ENCODE measurements at places on chromosomes 7 and 10. TPM values are rescaled to one million over a fixed set of nuclear protein-coding genes. Genes with fewer than 3 reads are reported as not detected.

DNA sequence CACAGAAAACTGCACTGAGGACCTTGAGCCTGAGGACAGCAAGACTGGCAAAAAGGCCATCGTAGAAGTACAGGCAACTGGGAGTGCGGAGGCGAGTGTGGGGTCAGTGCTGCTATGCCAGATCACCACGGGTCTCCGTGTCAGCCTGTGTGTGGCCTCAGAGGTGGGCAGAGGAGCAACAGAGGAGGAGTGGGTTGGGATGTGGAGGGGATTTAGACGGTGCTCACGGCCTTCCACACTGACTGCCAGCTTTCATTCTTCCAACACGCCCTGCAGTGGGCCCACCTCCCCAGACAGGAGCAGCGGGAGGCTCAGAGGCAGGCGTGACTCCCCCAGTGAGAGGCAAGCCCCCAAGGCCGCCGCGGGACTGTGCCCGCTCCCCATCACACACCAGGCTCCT lies 17.0 kb upstream of the ZMIZ1 start:
- DNase-seq: no peak

DNA sequence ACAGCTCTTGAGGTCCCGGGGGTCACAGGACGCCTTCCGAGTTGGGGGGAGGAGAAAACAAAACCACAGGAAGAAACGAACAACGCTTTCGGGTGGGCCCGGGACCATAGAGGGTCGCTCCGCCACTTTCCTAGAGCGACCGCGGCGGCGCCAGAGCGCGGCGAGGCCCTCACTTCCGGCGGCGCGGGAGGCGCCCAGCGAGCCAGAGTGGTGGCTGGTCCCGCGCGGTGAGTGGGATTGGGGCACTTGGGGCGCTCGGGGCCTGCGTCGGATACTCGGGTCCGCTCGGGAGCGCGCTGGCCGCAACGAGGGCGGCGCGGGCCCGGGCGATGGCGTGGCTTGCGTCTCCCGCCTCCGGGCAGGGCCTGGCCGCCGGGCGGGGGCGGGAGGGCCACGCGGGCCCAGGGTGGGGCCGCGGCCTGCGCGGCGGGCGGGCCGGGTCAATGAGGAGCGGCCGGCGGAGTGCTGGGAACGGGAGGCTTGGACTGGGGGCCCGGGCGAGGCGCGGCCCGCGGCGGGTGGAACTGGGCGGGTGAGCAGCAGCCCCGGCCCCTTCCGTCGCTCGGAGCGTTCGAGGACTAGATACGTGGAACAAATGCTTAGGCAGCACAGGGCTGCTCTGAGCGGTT lies at the start of gene ZNF22:
TSS of gene ZNF22 (plus strand) at position 172 of the 629 bp plus-strand sequence. CDS start 2,446 bp downstream, outside the sequence.
- DNase-seq: peak; percentile 95

DNA sequence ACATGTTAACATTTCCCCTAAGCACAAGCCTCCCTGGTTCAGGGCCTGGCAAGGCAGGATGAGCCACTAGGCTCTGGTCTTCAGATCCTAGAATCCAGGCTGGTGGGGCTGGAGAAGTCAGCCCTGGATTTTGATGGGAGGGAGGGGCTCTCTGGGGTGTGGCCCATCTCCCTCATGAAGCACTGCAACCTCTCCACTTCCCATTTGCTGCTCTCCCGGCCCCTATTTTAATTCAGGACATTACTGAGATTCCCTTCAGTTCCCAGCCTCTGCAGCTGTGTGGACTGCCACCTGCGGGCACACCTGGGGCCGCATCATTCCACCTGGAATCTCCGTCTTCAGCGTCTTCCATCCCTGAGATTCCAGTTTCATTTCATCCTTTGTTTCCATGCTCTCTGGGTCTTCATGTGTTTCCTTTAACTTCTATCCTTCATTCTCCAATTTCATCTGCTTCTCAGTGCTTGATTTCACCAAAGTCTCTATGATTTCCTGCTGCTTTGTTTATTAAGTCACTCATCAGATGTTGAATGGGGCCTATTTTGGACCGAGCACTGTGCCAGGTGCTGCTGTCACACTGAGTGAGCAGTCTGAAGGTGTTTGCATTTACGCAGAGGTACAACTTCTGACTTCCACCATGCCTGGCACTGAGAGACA lies 253.6 kb downstream of the WDR37 start:
- DNase-seq: peak; percentile 2

DNA sequence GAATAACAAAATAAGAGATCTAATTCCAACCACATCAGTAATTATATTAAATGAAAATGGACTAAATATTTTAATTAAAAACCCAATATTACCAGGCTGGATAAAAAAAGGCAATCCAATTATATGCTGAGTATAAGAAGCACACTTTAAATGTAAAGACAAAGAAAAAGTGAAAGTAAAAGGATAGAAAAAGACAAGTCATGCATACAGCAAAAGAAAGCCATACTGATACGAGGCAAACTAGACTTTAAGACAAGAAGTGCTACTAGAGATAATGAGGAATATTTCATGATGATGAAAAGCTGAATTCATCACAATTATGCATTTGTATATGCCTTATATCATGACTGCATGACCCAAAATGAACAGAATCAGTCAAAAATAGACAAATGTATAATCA lies 628.6 kb downstream of the PHTF2 start:
- no peak for DNase-seq

GRCh38 chr7:122528879-122529481 lies 169.9 kb downstream of the RNF133 start:
- DNase-seq: no peak

GRCh38 chr7:2477447-2478398 lies 1.5 kb upstream of the GRIFIN start:
- DNase-seq: peak; percentile 90

DNA sequence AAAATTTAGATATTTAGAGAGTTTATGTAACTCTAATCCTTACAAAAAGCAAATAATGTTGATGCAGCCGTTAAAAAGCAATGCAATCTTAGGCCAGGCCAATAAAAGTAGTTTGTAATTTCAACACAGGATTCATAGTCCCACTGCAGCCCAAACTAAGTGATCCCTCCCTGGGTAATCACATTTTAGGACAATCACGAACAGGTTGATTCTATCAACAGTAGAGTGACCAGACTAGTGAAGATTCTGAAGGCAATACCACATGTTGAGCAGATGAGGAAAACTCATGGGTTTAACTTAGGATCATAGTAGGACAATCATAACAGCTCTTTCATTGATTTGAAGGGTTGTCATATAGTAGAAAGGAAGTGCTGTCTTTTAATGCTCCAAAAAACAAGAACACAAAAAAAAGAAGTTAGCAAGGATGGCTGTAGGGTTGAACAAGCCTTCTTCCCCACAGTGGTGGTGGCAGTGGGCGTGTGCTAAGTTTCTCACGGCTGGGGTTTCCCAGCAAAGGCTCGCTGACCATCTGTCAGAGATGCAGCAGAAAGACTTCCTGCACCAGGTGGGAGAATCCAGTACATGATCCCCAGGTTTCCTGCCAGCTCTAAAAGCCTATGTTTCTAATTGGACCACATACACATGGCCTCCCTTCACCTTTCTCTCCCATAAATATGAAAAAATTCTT lies 212.2 kb downstream of the CHRM2 start:
- no peak for DNase-seq

- DNase-seq: peak; percentile 71
These were observed 8.7 kb downstream of the TTYH3 start for GRCh38 chr7:2640482-2640830.

DNA sequence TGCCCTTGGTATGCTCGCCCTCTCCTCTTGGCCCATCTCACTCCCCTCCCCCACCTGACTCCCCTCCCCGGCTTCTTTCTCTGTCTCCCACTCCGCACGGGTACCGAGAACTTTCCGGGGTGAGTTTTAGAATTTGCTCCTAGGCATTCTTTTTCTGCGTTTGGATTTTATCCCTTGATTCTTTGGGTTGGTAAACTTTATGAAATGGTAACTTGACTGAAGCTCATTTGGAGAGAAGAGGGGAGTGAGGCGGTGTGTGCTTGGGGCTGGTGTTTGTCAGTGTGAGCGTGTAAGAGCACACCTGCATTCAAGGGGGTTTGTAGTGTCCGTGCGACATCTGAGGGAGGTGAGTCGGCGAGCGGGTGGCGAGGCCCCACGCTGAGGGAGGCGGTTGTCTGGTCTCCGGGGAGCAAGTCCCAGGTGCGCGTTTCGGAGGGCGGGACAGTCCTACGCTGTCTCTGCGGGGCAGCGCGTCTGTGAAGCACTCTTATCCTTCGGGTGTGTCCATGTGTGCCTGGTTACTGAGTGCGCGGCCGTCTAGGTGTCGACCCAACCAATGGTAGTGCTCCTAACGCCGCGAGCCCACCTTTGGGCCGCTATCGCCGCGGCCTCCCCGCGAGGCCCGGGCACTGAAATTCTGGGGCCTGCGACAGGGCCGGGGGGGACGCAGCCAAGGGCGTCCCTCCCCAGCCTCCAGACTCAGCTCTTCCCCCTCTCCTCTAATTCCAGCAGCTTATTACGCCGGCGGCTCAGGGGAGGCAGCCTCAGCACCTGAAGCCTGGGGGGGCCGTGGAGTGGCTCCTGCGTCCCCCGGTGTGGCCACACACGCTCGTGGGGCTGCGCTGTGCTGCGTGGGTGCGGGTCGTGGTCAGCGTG lies 2.6 kb upstream of the ZNF503 start:
- DNase-seq: peak; percentile 76

DNA sequence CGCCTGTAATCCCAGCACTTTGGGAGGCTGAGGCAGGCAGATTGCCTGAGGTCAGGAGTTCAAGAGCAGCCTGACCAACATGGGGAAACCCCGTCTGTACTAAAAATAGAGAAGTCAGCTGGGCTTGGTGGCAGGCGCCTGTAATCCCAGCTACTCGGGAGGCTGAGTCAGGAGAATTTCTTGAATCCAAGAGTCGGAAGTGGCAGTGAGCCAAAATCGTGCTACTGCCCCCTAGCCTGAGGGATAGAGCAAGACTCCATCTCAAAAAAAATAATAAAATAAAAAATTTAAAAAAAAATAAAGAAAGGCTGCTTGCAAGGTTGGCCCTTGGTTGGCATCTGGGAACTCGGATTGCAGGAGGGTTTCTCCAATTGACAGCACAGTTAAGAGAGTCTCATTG lies 221.6 kb downstream of the DGKI start:
- DNase-seq: no peak

DNA sequence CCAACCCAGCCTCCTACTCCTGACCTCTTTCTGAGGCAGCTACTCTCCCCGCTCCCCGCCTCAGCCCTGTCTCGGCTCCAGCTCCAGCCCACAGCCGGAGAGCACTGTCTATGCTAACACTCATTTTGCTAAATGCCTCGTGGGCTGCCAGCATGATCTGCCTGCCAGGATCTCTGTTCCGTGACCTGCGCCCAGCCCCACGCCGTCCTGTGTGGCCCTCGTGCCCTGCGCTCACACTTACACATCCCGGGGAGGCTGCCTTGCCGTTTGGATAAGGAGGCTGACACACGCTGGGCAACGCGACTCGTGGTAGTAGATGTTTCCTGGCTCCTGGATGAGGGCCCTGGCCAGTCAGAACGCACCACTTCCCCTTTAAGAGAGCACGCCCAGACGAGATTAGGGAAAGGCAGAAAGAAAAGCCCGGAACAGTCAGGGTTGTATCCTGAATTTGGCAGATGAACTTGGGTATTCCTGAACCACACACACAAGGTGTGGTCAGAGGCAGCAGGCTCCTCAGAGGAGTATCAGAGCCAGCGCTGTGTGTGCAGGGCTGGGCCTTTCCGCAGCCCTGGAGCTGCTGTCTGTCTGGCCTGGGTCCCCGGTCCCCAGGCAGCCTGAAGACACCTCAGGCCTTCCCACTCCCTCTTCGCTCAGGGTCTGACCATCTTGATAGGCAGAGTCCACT lies 97.7 kb upstream of the EFCAB10 start:
- DNase-seq: no peak

DNA sequence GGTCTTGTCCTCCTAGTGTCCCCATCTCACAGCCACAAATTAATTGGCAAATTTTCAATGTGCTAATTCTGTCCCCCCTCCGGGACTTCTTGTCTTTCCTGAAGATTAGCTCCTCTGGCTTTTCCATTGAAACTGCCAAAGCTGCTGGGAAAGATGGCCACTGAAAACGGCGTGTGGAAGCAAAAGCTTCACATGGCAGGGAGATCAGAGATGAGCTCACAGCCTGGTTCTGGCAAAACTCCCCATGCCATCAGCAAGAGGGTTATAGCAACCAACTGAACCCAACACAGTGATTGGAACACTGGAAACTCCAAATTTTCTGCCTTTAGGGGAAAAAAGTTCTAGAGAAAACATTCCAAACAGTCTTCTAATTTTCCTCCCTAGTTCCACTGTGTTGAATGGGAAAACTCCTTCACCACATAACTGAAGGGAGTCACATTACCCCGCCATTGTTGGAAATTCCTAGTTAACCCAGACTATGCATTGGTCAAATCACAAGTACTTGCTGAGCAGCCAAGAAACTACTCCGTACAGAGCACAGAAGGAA lies 37.0 kb downstream of the NRAP start:
- no peak for DNase-seq

DNA sequence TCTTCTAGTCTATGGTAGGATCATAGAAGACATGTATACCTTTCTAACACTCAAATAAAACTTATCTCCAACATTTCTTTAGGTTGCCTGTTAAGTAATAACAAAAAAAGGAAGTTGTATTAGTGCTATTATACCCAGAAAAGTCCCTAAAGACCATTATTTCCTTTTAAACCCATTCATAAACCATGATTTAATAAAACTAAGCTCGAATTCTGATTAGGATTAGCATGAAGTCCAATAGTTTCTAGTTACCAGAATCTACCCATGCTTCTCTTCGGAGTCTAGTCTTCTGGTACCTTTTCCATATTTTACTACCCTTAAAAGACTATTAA lies 62.7 kb downstream of the USP6NL start:
- no peak for DNase-seq

GRCh38 chr7:34078864-34079263 lies 173.5 kb downstream of the BMPER start:
- no peak for DNase-seq

DNA sequence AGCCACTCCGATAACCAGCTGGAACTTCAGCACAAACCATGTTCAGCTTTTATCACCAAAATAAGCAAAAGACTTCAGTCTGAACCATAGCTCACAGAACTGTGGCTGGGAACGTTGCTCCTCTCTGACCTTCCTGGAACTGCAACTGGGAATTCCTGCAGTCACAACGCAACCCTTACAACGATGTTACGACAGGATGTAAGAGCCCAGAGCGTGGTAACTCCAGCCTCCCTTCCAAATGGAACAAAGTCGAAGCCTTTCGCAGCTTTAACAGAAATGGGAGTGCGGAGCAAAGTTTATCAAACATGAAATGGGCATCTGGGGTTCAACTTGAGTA lies 162.6 kb downstream of the ADAM12 start:
- DNase-seq: no peak

The CDK14 gene
- polyA plus RNA-seq: 11.9 TPM

The XRCC2 gene
- polyA plus RNA-seq: 0.22 TPM

The PALD1 gene
- polyA plus RNA-seq: 3.0 TPM

The AKR1C2 gene
- polyA plus RNA-seq: 11.8 TPM

The GRM3 gene
- not detected for polyA plus RNA-seq

The OR6V1 gene
- polyA plus RNA-seq: not detected

The SPAM1 gene
- polyA plus RNA-seq: not detected

The GFRA1 gene
- 3.0 TPM for polyA plus RNA-seq

The GIMAP5 gene
- polyA plus RNA-seq: 21.2 TPM

The CFAP70 gene
- polyA plus RNA-seq: 8.7 TPM

The FAM131B gene
- 0.19 TPM for polyA plus RNA-seq

The H2BK1 gene
- polyA plus RNA-seq: not detected

The CRYGN gene
- not detected for polyA plus RNA-seq

Data from kidney (tissue), 22 donors.